ENCODE measurements at places on chromosomes 11 and 22.

GRCh38 chr11:100687054-100687629, at the start of gene ARHGAP42:
TSS of gene ARHGAP42 (plus strand) at chr11:100687288. CDS start at chr11:100687679, 391 bp downstream.
- DNase-seq, result no peak

- DNase-seq, result no peak
Observed at GRCh38 chr11:131154351-131154750, 216.1 kb upstream of the NTM start.

GRCh38 chr11:10211470-10211869, 82.5 kb downstream of the SBF2 start:
- DNase-seq, result no peak

DNA sequence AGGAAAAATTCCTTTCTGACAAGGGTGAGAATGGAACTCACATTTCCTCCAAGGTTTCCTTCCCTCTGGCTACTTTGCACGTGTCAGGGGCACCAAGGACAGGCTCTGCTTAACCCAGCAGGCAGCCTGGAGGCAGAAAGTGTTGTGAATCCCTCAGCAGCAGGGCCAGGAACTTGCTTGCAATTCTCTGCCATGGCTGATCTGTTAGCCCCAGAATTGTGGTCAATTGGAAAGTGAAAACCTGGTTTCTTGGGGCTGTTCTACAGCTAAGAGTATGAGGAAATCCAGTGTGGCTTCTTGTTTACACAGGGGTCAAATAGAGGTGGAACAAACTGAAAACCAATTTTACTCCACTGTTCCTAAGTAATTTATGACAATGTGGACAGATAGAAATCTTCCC, 38.3 kb upstream of the CEP295 start:
- DNase-seq, result peak; percentile 4

- DNase-seq, result no peak
Observed at GRCh38 chr11:94186342-94187203, 57.9 kb downstream of the PANX1 start.

DNA sequence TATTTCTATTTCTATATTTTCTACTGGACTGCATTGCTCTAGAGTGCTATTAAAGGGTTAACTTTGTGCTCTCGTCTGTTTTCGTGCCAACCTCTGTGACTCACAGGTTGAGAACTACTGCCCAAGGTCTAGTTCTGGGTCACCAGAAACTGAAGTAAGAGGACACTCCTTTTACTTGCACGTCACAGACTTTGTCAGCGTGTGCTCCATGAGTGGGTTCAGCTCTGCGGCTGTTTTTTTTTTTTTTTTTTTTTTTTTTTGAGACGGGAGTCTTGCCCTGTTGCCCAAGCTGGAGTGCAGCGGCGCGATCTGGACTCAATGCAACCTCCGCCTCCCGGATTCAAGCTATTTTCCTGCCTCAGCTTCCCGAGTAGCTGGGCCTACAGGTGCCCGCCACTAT, 49.8 kb downstream of the CLMP start:
- DNase-seq, result peak; percentile 88

GRCh38 chr11:133619397-133619796, 87.1 kb upstream of the OPCML start:
- no peak for DNase-seq

- DNase-seq, result no peak
Observed at GRCh38 chr22:37278261-37278660, 4.0 kb upstream of the CYTH4 start.

DNA sequence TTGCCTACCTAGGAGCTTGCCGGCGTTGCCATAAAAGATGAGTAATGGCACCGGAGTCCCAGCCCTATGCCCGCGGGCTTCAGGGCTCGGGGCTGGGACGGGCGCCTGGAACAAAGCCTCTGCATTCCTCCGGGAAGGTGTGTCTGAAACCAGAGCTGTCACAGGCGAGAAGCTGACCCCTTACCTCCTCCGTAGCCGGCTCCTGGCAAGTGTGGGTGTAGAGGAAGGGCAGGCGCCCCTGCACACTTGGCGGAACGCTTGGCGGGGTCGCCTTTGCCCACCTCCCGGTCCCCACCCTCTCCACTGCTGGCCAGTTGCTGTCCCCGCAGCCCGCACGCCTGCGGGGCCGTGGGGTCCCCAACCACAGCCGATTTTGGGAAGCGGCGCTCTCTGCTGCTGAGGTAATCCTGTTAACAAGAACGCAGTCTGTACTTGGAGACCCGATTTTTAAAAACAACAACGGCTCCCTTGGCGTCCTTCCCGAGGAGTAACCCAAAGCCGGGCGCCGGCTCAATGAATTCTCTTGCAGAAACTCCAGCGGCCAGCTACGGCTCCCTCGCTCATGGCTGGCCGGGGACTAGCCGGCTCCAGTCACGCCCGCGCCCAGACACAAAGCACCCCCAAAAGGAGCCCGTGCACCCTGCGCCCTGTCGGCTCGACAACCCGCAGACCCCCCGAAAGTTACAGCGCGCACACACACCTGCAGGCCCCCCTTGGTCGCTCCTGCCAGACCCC, 89.2 kb downstream of the PLEKHA7 start:
- no peak for DNase-seq

- DNase-seq, result no peak
Observed at GRCh38 chr11:67268081-67268961, 2.0 kb downstream of the GRK2 start.

All from GM04503 (cell line).